ENCODE measurements at places on chromosomes 5 and 9.

DNA sequence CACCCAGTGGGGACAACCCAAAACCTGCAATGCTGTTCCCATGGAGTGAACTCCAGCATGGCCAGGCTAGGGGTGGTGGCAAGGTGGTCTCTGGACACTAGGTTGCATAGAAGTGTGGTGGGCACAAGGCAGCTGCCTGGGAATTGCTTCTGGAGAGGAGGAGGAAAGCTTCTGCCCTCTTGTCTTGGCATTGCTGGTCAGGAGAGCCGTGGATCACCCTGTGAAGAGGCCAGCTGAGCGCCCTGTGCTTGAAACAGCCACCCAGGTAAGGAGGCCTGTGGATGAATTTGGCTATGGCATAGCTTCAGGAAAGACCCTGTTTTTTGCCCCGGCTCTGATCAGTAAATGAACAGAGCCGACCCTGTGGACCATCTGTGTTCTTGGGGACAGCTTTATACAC, 273.1 kb downstream of the HSPA4 start:
- no peak for DNase-seq

- DNase-seq = no peak
Measured at GRCh38 chr5:624118-624950, 12.2 kb downstream of the CEP72 start.

- DNase-seq = no peak
Measured at GRCh38 chr9:120919843-120920805, 6.5 kb downstream of the TRAF1 start.

DNA sequence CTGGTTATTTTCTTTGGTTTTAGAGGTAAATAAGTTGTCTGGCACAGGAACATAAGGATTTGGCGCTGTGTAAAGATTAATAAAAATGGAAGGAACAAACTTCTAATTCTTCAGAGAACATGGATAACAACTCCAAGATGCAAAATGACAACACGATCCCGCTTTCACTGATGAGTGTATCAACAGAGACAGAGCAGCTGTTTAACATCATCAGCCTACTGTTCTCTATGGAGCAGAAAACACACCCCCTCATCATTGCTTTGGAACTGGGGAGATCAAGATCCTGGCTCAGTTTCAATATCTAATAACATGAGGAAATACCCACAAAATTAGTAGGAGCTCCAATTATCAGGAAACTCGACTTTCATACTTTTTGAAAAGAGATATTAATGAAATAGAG, 8.3 kb upstream of the GAS1 start:
- DNase-seq = no peak

- DNase-seq = no peak
Measured at GRCh38 chr5:115725522-115725921, 90.9 kb downstream of the CDO1 start.
